ENCODE measurements at places on chromosomes 7 and 10.

DNA sequence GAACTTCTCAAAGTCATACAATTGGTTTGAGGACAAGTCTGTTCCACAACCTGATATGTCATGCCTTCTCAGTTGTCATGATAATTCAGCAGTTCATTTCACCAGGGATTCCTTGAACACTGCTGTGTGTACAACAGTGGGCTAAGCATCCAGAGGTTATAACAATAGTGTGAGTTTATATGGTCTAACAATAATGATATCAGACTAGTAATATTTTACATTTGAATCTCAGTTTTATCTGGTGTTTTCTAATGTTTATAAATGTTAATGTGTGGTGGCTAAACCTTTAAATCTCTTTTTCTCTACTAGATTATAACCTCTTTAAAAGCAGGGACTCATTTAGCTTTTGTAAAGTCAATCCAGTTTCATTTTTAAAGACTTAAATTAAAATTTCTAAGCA, 48.7 kb downstream of the BTRC start:
- no peak for DNase-seq

DNA sequence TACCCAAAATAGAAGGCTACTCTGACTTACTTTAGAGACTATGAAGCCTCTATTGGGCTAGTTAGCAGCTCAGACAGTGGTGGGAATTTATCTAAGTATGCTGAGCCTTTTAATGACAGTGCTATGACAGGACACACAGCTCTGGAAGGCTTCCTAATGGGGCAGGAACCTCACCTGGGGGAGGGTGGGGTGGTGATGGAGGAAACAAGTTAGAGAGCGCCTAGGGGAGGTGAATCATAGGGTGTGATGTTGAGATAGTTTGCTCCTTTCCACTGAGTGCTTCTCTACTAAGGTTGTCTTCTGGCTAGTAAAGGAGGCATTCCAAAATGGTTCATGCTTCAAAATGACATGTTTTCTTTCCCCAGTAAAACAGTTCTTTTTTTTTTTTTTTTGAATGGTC, 42.1 kb downstream of the PPP1R9A start:
- DNase-seq = no peak

GRCh38 chr7:28168393-28169158, 12.0 kb downstream of the JAZF1 start:
- no peak for DNase-seq

DNA sequence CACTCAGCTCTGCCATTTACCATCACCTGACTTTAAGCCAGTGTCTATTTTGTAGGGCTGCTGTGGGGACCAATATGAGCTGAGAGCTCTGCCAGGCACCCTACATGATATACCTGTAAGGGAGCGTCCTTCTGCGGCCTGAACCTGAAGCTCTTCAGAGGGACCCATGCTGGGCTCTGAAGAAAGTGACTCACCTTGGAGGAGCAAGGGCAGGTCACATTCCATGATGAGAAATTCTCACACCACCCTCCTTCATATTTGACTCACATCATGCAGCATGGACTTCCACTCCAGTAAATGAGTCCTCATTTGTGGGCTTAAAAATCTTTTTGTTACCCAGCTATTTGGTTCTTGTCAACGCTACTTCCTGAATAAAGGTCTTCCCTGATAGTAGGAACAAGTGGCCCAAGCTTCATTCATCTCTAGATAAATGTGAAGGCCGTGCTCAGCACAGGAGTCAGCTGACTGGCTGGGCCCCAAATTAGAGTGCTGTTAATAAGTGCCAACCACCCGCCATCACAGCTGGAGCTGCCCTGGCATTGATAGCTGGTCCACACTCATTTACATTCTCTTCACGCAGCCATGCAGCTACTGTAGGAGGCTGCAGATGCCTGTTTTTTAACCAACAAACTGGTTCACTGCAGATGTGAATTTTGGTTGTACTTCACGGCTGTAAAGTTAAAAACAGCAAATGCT, 78.4 kb downstream of the RNF216 start:
- DNase-seq = no peak

DNA sequence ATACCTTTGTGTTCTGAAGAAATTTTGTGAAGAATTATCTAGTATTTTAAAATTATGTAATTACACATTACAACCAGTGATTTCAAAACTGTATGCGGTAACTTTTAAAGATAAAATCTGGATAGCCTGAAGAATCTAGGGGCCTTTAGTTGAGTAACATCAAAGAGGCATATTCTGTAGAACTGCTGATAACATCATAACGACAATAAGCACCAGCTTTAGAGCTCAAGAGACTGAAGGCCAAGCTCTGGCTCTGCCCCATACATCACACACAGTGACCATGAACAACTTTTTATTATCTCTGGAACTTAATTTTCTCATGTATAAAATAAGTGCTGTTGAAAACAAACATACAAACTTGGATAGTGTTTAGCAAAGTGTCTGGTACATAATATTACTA, 121.1 kb upstream of the RHOBTB1 start:
- no peak for DNase-seq

GRCh38 chr7:50333221-50333651, 28.7 kb downstream of the IKZF1 start:
- no peak for DNase-seq

GRCh38 chr7:118039963-118040489, 143.9 kb upstream of the LSM8 start:
- DNase-seq = no peak

- no peak for DNase-seq
Measured at GRCh38 chr10:119758448-119759195, 32.8 kb downstream of the INPP5F start.

GRCh38 chr7:119271147-119271779, 1001.7 kb upstream of the KCND2 start:
- no peak for DNase-seq

DNA sequence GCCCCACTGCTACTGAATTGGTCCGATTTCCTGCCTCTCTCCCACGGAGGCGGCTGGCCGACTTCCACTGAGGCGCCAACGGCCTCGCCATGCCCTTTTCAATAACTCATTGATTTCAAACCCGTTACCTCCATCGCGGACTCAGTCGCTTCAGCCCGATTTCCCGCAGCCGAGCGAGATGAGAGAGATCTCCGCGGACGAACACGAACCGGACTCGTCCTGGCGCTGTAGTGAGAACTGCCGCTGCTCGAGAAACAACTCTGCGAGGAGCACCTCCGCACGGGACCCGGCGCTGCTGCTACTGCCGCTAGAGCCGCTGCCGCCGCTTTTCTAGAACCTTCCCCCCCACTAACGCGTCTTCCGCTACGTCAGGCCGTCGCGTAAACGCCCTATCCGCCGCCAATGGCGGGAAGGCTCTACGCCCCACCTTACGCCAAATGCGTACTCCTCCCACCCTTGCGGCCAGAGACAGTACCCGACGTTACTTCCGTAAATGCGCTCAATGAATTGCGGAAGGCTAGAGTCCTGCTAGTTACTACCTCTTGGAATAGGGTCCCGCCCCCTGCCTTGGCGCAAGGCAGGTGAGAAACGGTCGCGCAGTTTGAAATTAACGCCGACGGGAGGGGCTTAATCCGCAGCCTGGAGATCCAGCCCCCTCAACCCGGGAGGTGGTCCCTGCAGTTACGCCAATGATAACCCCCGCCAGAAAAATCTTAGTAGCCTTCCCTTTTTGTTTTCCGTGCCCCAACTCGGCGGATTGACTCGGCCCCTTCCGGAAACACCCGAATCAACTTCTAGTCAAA, at the start of gene HNRNPA2B1:
HNRNPA2B1 (minus strand) TSS at position 303 of the 803 bp plus-strand sequence; CDS start at position 134, 169 bp downstream.
- DNase-seq = peak; percentile 98

DNA sequence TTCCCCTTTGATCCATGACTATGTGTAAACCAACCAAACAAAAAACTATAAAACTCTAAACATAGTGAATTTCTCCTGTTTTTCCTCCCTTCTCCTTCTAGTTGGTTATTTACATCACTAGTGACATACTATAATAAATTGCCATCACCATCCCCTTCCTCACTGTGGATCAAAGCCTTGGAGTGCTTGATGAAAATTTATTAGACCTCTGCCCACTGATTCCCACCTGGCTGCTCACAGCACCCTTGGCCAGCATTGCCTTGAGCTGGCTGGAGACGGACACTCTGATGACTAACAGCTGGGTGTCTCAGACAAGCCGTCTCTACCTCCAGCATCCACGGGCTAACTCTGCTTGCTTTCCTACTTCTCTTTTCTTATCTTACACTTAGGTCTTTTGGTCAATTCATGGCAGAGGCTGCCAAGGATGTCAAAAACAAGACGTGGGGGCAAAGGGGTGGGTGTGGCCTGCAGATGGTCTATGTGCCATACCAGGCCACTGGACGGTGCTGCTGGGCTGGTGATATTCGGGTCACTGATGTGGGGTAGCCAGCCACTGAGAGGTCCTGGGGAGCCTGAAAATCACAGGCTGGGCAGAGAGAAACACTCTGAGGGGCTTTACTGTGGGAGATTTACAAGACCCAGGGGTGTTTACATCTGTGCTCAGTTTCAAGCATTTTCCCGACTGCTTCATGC, 207.8 kb downstream of the TAX1BP1 start:
- DNase-seq = peak; percentile 25

DNA sequence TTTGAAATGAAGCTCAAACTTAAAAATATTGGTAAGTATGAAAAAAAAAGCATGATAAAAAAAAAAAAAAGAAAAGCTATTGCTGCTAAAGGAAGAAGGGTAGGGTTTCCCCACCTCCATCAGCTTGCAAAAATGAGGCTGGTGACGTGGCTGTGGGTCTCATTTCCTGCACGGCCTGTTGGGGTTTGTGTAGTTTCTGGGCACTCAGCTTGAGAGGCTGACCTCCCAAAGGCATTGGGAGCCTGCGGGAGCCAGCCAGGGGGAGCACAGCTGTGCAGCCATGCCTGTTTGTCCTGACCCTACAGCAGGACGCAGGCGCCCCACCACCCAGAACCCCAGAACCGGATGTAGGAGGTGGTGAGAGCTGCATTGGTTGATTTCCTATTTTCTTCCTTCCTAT, 48.8 kb upstream of the CARD11 start:
- DNase-seq = no peak

DNA sequence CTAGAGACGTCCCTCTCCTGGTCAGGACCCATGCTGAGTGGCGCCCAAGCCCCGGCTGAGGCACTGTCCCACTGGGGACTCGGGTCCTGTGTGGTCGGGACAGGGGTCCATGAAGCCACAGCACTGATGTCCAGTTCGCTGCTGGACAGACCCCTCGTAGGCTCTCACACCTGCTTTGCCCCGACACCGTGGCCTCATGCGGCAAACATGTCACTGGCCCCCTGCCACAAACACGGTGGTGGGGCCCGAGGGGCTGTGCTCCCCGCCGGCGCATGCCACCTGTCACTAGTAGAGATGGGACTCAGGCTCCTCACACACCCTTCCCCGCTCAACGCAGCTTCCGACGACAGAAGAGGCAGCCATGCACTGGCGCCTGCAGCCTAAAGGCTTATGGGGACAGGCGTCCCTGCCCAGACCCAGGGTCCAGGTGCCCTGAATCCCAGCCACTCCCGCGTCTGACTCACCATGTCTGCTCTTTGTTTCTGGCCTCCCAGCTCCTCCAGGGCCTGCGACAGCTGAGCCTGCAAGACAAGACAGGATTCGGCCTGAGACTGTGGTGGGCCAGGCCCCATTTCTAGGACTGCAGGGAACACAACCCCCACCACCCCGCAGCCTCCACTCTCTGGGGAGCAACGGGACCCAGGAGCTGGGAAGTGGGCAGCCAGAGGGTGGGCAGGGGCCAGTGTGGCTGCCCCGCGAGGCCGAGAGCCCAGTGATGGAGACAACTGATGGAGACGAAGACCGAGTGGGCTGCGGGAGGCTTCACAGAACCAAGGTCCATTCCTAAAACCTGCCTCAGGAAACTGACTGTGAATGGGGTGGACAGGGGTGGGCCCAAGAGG, 230.9 kb downstream of the MAD1L1 start:
- no peak for DNase-seq

DNA sequence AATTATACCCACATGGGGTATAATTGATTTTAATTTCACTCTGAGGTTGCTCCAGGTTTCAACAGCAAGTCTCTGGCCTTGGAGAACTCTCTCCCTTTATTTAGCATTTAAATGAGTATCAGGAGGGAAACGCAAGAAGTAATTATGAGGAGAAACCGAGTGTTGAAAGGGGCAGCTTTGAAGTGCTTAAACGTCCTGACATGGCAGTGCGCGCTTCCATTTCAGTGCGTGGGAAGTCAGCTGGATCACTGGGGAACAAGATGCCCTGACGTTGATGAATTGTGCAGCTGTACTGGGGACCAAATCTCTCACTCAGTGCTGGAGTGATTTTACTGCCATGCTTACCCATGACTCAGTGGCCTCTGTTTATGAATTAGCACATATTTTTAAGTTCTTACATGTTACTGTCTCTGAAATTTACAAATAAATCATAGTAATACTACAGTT, 106.0 kb upstream of the PRR15 start:
- peak; percentile 49 for DNase-seq

DNA sequence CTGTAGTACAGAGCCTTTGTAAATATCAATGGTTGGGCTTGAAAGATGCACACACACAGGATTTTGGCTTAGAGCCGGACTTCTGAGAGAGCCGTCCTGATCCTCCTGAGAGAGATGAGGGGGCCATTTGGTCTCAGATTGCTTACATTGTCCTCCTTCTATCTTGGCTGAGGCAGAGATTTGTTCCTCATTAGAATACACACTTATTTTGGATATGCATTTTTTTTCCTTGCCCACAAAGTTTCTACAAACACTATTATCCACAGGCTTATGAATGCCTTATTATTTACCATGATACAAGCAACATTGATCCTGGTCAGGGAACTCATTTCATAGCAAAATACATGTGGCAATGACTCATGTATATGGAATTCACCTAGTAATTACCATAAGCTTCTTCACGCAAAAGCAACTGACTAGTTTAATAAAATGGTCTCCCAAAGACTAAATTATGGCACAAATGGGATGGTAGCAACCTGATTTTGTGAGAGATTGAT, 175.3 kb downstream of the MDFIC start:
- DNase-seq = peak; percentile 61

DNA sequence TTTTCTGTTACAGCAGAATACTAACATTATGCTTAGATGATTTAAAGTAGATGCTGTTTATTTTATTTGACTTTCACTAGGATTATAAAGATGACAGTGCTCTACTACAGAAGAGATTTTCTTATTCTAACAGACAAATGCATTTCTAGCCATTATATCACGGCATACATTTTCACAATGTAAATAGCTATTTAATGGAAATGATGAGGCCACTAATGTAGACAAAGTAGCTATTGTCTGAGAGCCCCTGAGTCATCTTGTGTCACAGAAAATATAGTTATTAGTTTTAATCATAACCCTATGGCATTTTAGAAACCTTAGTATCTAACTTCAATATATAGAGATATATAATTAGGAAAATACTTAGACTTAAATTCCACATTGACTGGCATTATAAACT, 158.0 kb upstream of the AHR start:
- no peak for DNase-seq

DNA sequence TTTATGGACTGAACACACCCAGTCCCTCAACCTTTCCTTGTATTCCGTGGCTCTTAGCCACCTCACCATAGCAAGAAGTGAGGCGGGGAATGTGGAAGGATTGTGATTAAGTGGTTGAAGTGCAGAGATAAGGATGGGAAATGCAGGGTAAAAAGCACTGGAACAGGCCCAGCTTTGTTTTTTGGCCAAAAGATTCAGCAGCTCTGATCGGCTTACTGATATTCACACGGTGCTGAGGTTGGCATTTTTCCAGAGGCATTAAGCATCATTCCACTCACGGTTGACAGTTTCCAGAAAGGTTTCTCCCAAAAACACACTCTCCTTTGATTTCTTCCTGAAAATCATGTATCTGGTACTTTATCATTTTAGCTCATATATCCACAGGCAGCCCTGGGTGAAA, 544.2 kb downstream of the CNTNAP2 start:
- no peak for DNase-seq

All from cardiac fibroblast (primary cell).